Activated naive CD8-positive, alpha-beta T cell treated with anti-CD3 and anti-CD28 coated beads, Interleukin-2, amount 50 U/mL, for 16 hours (primary cell): ENCODE measurements at places on chromosomes 3 and 15.

- no peak for DNase-seq
Measured at GRCh38 chr15:41629463-41629862, 30.7 kb upstream of the MGA start.

DNA sequence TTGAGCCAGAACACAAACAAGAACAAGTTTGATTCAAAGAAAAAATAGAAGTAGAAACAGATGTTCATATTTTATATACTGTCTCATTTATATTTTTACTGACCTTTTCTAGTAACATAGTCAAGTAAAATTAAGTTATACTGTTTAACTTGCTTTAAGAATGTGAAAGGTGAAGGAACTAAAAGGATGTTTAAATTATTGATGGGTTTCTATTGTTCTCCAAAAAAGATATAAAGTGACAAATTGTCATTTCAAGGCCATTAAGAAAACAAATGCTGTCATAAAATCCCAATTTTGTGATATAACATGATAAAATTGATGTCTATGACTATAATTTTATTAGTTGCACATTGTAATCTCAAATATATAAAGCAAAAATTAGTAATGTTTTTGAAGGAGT is 7.3 kb downstream of the GPR149 start:
- no peak for DNase-seq

- no peak for DNase-seq
Measured at GRCh38 chr3:158152186-158152585, 42.3 kb downstream of the RSRC1 start.

DNA sequence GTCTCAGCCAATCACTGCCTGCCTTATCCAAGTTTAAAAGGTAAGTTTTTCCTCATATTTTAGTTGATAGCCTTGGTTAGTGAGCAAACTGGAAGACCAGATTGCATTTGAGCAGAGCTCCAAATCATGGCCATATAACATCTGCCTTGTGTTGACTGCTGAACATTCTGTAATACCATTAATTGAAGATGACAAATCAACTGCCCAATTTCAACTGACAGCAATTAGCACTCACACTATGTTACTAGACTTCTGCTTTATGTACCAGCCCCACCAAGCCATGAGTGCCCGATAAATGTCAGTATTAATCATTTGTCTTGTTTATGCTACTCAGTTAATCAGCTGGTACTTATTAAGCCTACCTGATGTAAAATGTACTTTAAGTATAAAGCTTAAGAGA is 83.1 kb downstream of the CGGBP1 start:
- DNase-seq, result no peak

- DNase-seq, result no peak
Measured at GRCh38 chr3:21914451-21914850, 163.4 kb upstream of the ZNF385D start.

DNA sequence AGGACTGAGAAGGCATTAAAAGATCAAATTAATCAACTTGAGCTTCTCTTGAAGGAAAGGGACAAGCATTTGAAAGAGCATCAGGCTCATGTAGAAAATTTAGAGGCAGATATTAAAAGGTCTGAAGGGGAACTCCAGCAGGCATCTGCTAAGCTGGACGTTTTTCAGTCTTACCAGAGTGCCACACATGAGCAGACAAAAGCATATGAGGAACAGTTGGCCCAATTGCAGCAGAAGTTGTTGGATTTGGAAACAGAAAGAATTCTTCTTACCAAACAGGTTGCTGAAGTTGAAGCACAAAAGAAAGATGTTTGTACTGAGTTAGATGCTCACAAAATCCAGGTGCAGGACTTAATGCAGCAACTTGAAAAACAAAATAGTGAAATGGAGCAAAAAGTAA is 149.7 kb upstream of the LRRFIP2 start:
- DNase-seq, result no peak

DNA sequence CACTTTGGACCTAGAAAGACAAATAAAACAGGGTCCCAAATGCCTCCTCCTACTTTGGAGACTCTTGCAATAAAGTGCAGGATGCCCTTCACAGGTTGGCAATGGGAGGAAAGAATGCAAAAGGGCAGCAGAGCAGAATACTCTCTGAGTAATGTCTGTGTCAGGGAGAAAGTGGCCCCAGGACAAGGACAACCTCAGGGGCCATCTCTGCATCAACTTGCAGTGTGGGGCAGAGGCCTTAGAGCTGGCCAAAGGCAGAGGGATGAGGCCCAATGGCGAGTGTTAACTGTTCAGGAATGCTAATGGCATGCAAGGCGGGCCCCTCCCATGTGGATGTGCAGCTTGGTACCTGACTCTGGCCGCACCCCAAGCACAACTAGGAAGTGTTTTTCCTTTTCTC is 8.4 kb downstream of the UPK1B start:
- no peak for DNase-seq

GRCh38 chr3:117483839-117484238 is 774.3 kb downstream of the TUSC7 start:
- DNase-seq, result no peak

- no peak for DNase-seq
Measured at GRCh38 chr15:49675041-49675440, 54.2 kb downstream of the DTWD1 start.

GRCh38 chr3:50486219-50486888 is 17.1 kb downstream of the CACNA2D2 start:
- DNase-seq, result no peak

DNA sequence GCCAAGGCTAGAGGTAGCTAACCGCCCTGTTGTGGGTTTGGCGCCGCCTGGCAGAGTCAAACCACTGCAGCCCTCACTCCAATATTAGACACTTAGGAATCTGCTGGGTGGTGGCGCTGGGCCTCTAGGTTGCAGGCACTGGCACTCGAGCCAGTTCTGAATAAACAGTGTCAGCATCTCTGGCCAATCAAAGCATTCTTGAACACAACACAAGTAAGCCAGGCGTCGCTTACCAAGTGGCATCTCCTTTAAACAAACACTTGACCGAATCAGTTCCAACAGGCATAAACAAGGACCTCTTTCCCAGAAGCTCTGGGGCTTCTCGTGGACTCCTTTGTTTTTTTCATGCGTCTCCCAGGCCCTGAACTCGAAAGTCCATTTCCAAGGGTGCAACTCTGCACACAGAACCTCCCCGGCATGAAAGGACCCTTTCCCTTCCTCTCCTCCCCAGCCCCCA is 82.3 kb downstream of the LRIG1 start:
- DNase-seq, result no peak

- no peak for DNase-seq
Measured at GRCh38 chr3:94336046-94336753, 273.3 kb downstream of the NSUN3 start.

- DNase-seq, result no peak
Measured at GRCh38 chr3:12638105-12638504, 25.8 kb downstream of the RAF1 start.

DNA sequence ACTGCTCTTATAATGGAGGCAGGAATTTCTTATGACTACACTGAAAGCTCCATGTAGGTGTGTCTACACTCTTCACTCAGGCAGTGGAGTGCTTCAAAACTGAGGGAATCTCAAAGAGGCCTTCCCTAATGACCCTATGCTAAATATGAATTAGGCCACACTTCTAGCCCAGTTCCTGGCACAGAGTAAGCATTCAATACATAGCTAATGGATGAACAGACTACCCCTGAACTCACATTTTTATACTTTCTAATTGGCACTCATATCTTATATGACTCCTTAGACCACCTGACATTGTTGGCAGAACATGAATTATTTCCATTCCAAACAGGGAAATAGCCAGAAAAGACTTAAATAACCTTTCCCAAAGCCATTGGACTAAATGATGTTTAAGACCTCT is 3.4 kb downstream of the RARRES1 start:
- DNase-seq, result no peak

DNA sequence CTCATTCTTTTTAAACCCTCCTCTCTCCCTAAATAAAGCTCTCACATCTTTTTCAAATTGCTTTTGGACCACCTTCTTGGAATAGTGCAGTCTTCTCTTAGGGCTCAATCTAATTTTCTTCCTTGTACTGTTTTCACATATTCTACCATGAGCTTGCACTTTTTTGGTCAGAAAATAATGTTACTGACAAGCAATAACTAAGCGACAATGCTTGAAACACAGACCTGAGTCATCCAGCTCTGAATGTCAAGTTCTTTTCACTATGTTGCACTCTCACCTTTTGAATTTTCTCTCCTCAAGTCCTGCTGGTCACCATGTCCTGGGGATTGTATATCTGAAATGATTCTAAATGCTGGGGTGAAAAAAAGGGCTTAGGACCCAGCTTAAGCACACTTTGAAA is 8.9 kb downstream of the TNFAIP8L3 start:
- no peak for DNase-seq

DNA sequence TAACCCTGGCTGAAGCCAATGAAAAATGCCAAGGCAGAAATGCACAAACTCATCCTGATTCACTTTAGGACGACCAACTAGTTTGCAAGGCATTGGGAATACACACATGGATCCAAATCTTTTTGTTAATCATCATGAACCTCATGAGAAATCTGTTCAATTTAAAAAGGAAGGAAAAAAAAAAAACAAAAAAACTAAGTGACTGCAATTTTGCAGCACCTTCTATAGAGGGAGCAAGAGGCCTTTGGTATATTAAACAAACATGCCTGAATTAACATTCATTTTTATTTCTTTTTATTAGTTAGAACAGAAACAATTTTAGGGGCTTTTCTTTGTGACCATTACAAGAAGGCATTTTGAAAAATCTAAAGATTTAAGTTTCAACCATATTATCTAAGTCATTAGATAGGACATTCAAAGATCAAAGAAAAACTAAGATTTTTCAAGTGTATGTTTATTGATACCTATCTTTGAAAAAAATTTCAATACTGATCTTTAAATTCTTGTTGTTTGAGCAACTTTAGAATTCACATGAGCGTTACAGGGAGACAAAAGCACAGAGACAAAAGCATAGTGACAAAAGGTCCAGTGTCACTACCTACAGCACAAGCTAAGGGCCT is 182.4 kb downstream of the CBLB start:
- no peak for DNase-seq

GRCh38 chr3:190581041-190581541 is 67.2 kb downstream of the IL1RAP start:
- DNase-seq, result no peak

DNA sequence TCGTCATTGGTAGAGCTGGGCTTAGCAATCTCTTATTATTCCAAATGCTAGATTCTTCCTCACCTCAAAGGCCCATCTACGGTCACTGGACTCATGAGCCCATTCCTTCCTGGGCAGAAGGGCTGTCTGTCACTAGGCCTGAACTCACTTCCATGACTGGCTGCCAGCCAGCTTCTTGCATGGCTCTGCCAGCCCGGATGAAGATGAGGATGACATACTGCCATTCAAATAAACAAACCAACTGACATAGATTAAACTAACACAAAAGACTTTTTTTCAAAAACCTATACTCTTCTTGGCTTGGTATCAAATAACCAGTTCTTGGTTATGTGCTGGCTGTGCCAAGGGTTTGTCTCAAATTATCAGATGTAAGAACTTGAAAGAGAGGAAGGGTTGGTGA is 23.8 kb downstream of the ISL2 start:
- DNase-seq, result no peak

DNA sequence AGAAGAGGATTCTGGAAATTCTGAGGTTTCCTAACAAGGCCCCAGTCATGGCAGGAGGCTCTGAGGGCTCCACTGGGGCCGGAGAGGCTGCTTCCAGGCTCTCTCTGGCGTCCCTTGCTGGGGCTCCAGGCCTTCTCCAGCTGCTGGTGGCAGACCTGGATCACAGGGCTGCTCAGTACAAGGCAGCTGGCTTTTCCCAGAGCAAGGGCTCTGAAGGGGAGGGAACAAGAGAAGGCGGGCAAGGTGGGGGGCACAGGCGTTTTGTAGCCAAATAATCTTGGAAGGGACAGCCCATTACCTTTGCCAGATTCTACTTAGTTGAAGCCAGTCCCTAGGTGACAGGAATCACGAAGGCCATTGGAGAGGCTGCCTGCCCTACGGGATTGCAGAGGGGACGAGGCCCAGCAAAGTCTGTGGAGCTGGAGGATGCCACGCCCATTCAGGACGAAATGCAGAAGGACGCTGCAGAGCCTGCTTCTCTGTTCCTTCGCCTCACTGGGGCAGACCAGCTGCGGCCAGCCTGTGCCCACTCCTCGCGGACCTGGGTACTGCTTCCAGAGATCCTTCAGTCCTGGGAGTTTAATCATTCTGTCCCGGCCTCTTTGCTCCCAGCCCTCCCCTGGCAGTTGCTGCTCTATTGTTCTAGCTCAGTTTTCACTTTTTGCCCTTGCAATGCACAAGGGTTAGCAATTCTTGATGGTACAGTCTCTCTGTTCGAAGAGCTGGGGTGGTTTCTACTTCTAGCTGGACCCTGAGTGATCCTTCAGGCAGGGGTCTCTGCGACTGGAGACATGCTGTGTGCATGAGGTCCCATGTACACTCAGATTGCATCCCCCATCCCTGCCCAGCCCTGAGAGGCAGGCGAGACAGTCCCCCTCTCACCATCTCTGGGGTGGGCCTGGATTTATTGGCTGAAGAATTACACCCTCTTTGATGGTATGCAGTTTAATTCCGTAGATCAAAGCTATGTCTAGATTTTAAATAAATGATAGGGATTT is 149.3 kb upstream of the MEF2A start:
- no peak for DNase-seq

DNA sequence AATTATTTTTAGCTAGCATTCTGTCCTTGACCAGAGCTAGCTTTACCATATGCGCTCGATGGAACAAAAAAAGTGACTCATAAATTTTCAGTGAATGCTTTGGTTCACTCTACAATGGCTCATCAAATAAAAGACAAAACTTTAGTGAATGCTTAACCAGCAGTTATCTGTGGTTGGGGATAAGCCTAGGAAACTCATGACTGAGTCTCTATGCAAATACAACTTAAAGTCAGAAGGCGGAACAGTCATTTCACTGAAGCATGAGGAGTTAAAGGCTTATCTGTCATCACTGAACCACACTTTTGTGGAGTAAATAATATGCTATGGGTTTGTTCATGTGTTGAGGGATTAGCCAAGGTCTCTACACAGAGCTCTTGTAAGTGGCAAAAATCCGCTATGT is 308.4 kb downstream of the SQOR start:
- DNase-seq, result no peak

DNA sequence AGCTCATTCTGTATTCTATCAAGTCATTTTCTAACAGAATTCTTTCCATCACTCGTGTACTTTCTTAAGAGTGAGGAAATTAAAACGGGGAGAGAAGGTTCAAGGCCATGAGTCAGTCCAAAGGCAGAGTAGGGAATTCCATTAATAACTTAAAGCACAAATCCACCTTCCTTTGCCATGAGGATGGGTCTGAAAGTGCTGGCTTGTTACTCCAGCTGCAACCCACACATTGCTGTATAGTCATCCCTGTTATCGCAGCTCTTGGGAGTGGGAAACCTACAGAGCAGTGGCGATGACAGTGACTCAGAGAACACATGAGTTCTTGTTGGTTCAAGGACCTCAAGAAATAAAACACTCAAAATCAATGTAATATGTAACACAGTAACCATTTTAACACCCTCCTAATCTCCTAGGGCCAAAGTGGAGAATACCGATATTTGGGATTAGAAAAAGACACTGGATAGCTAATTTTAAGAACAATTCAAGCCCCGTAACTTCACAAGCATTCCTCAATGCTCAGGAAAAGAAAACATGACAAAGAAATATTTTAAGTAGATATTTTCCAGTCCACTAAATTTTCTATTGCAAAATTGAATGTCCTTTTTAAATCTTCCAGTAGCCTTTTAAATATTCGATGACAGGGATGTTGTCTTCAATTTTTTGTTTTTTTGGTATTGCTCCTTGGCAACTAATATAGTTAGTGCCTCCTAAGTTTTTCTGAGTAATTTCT is 179.9 kb upstream of the THBS1 start:
- no peak for DNase-seq

GRCh38 chr3:159260049-159260662 is 458.3 kb downstream of the MFSD1 start:
- no peak for DNase-seq

- no peak for DNase-seq
Measured at GRCh38 chr3:129888771-129889170, 4.7 kb downstream of the TMCC1 start.

GRCh38 chr3:48896936-48897335 is 1.7 kb downstream of the SLC25A20 start:
- DNase-seq, result no peak
